ENCODE measurements at places on chromosomes 3 and 15.

DNA sequence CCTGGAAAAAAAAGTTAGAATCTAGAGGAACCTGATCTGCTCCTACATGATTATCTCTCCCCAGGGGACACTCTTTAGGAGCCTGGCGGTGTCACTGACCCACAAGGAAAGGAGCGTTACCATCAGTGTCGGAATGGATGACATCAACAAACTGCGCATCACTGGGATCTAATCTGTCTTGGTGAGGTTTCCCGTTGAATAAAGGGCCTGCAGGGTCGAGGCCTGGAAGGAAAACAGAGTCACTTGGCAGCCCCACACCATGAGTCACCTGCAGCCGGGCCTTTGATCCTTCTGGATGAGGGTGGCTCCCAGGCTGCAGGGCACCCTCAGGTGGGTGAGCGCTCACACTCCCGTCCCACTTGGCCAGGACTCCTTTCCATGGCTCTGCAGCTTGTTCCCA, 25.0 kb downstream of the LIPH start:
- no peak for DNase-seq

GRCh38 chr3:157786211-157786610, 283.0 kb upstream of the VEPH1 start:
- DNase-seq, result no peak

GRCh38 chr15:79773128-79773527, 123.7 kb downstream of the MTHFS start:
- no peak for DNase-seq

GRCh38 chr15:23629234-23629805, 18.3 kb downstream of the MAGEL2 start:
- DNase-seq, result no peak

DNA sequence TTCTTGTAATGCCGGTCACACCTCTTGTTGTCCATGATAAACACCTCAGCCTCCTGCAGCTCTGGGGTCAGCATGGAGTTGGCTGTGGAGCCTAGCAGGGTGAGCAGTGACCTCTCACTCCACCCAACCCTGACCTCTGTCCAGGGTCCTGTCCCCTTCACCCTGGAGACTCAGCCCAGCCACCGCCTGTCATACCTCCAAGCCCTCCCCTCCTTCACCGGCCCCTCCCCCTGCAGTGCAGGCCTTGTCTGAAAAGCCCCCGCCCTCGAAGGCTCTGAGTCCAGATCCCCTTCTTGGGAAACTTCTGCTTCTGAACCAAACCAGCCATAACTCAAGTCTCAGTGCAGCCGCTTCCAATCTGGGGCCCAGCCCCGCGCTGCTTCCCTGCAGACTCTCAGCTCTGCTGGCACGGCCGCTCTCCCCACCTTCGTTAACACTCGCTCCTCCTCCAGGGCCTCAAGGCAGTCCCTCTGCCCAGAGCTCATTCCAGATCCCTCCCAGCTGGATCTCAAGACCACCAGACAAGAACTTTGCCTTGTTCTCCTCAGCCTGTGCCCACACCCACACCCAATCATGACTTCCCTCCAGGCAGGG, 25.4 kb upstream of the PRSS50 start:
- DNase-seq, result no peak

- DNase-seq, result peak; percentile 76
Measured at GRCh38 chr3:71066356-71066755, 517.2 kb downstream of the FOXP1 start.

DNA sequence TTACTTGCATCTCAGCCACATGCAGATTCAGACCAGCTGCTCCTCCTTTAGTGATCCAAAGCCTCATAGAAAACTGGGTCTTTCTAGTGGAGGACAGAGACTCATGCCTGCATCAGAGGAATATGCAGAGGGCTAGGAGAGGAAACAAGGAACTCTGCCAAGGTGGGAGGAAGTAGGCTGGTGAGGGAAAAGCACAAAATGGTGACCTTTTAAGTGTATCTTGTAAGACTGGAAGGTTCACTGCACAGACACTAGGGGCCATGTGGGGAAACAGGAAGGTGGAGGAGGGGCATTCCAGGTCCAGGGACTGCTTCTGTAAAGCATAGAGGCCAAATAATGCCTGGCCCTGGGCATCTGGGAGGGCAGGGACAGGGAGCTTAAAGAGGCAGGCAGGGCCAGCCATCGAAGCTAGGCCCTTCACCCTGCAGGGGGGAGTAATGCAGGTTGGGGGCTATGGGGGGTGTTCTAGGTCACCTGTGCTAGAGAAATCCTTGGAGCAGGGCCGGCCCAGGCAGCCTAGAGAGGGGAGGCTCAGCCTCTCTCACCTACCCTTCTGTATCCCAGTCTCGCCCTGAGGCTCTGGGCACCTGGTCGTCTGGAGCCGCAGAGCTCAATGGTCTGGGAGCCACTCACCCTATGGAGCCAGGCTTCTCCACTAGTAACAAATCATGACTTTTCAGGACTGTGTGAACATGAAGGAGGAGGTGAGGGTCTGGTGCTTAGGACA, 117.7 kb downstream of the DNAJB8 start:
- DNase-seq, result no peak

GRCh38 chr3:6799264-6799915, 61.5 kb upstream of the GRM7 start:
- peak; percentile 2 for DNase-seq

GRCh38 chr3:100399341-100400071, 1.4 kb downstream of the TOMM70 start:
- no peak for DNase-seq

DNA sequence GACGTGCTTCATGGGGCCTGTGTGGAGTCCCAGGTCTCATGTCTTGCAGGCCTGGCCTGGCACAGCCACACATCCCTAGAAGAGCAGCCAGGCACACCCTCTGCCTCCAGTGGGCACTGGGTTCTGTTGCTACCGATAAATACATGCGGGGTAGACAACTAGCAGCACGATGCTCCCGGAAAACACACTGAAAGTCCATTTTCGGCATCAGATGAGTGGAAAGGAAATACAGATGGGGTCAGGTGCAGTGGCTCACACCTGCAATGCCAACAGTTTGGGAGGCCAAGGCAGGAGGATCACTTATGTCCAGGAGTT, 165.1 kb downstream of the NSMCE3 start:
- DNase-seq, result no peak

DNA sequence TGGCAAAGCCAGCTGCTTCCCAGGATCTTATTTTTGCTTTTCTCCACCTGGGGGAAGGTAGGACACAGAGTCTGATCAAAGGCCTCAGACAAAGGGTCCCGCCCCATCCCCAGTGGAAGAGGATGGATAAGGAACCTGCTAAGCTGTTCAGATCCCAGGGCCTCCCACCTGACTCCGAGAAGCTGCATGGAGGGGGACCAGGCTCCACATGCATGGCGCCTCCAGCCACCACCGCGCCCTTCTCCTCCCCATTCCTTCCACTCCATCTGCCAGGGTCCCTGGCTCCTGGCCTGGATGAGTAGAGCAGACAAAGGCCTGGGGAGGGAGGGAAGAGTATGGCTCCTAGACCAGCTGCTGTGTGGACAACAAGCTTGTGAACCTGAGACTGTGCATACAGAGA, 20.0 kb upstream of the CRABP1 start:
- no peak for DNase-seq

DNA sequence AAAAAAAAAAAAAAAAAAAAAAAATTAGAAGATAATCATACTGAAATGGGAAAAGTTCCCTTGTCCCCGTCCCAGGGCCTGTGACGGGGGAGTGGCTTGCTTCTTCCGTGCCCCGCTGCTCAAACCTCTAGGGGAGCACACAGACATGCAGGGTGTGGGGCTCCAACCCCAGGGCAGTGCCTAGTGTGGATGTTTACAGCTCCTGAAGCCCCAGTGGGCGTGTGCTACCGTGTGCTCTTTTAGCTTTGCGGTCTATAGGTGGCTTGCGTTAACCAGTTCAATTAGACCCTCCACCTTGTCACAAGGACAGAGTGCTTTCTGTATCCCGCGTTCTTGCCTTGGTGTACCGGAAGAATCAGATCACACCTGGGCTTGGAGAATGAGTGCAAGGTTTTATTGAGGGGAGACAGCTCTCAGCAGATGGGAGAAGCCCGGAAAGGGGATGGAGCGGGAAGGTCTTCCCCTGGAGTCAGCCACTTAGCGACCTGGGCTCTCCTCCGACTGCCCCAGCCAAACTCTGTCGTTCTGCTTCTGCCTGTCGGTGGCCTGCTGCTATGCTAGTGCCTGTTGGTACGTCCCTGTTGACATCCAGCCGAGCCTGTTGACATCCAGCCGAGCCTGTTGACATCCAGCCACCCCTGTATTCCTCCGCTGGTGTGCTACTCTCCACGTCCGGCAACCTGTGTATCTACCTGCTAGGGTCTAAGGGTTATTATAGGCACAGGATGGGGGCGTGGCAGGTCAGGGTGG, 569.8 kb downstream of the VGLL3 start:
- DNase-seq, result no peak

- DNase-seq, result no peak
Measured at GRCh38 chr3:48709051-48709461, 8.0 kb downstream of the IP6K2 start.

- no peak for DNase-seq
Measured at GRCh38 chr3:71446734-71447133, 136.8 kb downstream of the FOXP1 start.

DNA sequence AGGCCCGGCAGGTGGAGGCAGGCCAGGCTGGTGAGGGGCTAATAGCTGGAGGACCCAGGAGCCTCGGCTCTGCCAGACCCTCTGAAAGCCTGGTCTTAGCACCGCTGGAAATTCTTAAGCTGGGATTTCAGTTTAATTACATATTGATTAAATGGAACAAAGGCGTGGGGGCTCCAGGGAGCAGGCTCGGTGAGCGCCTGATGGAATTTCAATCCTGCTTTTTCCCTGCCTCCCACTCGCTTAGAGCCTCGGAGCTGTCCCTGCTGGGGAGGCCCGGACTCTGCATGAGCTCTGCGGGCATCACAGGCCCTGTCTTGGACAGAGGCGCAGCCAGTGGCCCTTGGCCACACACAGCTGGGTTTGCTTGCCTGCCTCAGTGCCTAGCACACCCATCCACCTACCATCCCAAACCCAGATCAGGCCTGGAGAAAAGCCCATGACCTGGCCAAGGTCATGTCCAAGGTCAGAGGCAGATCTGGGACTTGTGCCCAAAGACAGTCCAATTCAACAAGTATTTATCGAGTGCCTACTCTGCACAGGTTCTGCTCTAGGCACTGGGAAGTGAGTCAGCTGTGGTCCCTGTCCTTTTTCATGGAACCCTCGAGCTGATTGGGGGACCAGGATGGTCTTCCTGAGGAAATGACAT, 40.6 kb downstream of the LINGO1 start:
- DNase-seq, result no peak

- no peak for DNase-seq
Measured at GRCh38 chr3:25038922-25039321, 389.1 kb upstream of the RARB start.

GRCh38 chr15:62588938-62589670, 424.0 kb upstream of the C2CD4B start:
- DNase-seq, result no peak

- DNase-seq, result no peak
Measured at GRCh38 chr3:105355408-105356061, 11.2 kb upstream of the ALCAM start.

DNA sequence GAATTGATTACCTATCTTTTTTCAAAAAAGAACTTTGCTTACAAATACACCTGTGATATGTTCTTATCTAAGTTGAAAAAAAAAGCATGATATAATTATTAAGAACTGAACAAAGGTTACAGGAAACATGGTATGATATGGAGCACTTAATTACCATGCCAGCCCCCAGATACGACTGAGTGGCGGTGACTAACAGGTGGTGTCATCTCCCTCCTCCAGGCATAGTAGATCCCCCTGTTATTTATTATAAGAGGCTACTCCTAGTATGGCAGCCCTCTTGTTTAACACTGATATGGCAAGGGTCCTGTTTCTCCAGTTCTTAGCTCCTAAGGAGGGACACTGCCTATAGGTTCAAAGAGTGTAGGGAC, 31.0 kb upstream of the TM4SF4 start:
- no peak for DNase-seq

- no peak for DNase-seq
Measured at GRCh38 chr3:116896116-116896515, 186.5 kb downstream of the TUSC7 start.

- no peak for DNase-seq
Measured at GRCh38 chr15:53434174-53434678, 325.2 kb downstream of the WDR72 start.

GRCh38 chr3:30711151-30711550, 104.8 kb downstream of the TGFBR2 start:
- DNase-seq, result no peak

DNA sequence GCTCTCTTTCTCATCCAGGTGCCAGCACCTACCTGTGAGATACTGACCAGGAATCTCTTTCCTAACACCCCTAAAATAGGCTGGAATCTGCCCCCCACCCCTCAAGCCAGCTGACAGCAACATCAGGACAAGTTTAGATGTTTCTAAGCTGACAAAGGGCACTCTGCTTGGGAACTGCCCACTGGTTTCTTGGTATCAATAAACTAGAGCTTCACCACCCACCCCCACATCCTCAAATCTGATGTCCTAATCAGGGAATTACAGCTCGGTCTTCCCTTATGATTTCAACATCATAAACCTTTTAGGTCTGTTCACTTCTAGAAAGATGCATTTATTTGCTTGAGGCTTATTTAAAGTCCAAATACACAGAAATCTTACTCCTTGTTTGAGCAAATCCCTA, 34.7 kb downstream of the CEP19 start:
- DNase-seq, result no peak

DNA sequence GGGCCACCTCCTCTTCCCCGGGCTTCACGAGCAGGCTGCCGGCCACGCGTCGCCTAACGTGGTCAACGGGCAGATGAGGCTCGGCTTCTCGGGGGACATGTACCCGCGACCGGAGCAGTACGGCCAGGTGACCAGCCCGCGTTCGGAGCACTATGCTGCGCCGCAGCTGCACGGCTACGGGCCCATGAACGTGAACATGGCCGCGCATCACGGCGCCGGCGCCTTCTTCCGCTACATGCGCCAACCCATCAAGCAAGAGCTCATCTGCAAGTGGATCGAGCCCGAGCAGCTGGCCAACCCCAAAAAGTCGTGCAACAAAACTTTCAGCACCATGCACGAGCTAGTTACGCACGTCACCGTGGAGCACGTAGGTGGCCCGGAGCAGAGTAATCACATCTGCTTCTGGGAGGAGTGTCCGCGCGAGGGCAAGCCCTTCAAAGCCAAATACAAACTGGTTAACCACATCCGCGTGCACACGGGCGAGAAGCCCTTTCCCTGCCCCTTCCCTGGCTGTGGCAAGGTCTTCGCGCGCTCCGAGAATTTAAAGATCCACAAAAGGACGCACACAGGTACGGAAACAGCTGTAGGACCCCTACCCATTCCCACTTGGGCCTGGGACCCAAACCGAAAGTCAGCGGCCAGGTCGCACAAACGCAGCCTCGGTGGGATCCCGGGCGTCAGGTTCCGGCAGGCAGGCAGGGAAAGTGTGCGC, 1.5 kb downstream of the ZIC1 start:
- DNase-seq, result no peak

GRCh38 chr3:32818970-32819511, 1.2 kb downstream of the TRIM71 start:
- no peak for DNase-seq

DNA sequence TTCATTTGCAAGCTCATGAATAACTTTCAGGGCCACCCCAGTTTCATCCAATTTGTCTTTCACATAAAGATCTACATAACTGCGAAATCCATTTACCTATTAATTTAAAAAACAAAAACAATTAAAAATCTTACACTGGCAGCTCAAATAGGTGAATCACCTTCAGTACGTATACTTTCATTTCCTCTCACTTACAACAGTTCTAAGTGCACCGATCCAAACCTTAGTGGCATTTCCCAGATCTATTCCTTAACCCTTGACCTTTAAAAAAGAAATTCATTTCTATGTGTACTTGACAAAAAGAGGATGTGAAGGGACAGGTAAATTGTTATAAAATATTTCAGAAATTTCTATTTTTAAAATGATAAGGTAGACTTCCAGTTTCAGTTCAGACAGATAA, 30.8 kb downstream of the TOP2B start:
- DNase-seq, result no peak
